RCC 7860 (cell line): ENCODE measurements at places on chromosomes 13 and 19.
A peak's percentile ranks its signal among the peaks of the same experiment; 100 is the strongest.

GRCh38 chr13:44826591-44827350, 162.5 kb downstream of the NUFIP1 start:
- DNase-seq = no peak

DNA sequence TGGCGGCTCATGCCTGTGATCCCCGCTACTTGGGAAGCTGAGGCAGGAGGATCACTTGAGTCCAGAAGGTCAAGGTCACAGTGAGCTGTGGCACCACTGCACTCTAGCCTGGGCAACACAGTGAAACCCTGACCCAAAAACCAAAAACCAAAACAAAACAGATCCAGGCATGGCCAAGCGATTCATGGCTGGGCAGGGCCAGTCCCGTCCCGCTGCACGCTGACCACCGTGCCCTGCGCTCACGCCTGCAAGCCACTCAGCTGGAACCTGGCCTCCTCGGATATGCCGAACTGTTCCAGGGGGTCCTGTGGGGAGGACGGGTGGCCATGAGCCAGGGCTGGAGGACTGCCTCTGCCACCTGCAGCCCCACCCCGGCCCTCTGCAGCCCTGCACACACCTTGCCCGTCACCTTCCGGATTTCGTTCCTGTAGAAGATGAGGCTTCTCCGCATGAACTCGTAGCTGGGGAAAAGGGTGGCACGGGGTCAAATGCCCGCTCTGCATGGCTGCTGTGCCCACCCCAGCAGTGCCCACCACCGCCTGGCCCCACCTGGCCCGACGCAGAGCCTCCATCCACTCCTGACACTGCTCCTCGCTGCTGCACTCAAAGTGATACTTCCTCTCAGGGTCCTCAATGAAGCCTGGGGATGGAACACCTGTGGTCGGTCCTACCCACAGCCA, 2.4 kb downstream of the PLEKHJ1 start:
- DNase-seq = no peak

- no peak for DNase-seq
These were observed 806.1 kb upstream of the MIR17HG start for GRCh38 chr13:90541346-90541745.

GRCh38 chr13:34179481-34179880, 361.5 kb downstream of the RFC3 start:
- DNase-seq = no peak

- peak; percentile 74 for DNase-seq
These were observed at the start of gene ZNF776 for GRCh38 chr19:57746580-57747471. ZNF776 (plus strand) TSS chr19:57746815; CDS start chr19:57747059, 244 bp downstream.

DNA sequence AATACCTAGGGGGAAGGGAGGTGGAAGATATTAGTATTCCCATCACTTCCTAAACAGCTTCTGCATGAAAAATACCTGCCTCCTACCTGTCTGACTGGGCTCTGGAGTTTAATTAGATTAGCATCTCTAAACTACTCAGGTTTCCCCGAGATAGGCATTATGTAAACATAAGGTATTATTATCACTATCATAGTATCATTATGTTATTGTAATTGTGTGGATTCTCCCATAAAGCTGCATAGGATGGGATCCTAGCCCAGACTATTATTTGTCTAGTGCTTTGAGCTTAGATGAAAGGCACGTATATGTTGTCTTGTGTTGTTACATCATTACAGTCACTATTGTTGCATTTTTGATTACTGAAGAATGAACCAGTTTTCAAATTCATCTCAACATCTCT, 115.2 kb upstream of the SOX21 start:
- no peak for DNase-seq

GRCh38 chr13:113812178-113813040, 51.5 kb downstream of the GAS6 start:
- no peak for DNase-seq

GRCh38 chr19:869245-870177, 10.0 kb downstream of the CFD start:
- DNase-seq = peak; percentile 53
